ENCODE measurements at places on chromosomes 16 and 17.
A peak's percentile ranks its signal among the peaks of the same experiment; 100 is the strongest.

DNA sequence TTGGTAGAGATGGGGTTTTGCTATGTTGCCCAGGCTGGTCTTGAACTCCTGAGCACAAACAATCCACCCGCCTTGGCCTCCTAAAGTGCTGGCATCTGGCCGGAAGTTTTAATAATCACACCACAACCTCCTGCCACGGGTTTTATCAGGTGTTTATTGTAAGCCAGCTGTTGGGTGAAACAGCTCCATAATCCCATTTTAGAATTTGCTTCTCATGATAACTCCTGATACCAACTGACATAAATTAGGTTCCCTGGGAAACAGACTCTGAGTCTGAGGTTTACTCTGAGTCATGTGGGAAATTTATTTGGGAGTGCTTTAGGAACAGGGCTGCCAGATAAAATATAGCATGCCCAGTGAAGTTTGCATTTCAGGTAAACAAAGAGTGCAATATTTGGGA is 122.6 kb upstream of the MED13 start:
- peak; percentile 16 for DNase-seq

DNA sequence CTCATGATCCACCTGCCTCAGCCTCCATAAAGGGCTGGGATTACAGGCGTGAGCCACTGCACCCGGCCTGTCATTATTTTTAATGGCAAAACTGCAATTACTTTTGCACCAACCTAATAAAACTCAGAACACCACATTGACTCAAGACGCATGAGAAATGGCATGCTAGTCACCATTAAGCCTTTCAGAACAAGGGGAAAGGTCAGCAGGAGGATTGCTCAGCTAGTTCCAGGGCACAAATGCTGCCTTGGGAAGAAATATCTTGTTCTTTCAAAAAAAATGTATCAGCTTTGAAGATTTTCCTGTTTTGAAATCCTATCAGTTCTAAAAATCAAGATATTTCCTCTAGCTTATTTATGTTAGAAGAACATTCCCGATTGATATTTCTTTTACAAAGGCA is 32.4 kb upstream of the CDYL2 start:
- DNase-seq: peak; percentile 35

DNA sequence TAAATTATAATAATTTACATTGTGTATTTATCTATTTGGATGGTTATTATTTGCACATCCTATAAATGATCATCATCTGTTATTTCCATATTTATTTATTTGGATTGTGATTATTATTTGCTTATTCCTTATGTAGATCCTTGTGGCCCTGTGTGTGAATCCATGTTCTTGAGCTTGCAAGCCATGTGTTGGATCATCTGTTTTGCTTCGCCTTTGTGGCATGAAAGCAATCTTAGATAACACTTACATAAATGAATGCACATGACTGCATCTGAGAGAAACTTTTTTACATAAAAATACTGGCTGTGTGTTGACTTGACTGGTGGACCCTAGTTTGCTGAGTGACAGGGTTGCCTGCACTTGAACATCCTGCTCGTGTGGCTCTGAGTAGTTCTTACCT is 1024.5 kb upstream of the RBFOX1 start:
- DNase-seq: no peak

DNA sequence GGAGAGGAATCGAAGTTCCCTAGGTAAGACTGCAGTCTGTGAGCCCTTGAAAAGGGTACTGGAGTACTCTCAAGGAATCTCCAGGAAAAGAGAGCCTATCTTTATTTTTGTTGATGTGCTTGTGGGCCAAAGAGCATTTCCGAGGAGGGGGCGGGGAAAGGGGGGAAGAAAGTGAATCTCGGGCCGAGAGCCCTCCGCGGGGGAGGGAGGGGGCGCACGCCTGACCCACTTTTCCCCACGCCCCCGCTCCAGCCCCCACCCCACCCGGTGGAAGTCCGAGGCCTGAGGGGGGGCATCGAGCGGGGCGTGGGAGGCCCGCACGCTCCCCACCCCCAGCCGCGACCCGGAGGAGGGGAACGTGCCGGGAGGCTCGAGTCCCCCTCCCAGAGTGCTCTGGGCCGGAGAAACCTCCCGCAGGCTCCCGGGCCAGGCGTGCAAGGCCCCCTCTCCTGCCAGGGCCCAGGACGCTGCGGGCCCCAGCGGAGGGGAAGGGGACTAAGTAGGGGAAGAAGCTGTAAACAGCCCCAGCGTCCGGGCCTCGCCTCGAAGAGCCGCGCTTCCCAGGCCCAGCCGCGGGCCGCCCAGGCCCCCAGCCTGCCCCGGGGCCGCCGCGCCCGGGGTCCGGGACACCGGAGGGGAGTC is 444 bp downstream of the HELZ start:
- DNase-seq: no peak

DNA sequence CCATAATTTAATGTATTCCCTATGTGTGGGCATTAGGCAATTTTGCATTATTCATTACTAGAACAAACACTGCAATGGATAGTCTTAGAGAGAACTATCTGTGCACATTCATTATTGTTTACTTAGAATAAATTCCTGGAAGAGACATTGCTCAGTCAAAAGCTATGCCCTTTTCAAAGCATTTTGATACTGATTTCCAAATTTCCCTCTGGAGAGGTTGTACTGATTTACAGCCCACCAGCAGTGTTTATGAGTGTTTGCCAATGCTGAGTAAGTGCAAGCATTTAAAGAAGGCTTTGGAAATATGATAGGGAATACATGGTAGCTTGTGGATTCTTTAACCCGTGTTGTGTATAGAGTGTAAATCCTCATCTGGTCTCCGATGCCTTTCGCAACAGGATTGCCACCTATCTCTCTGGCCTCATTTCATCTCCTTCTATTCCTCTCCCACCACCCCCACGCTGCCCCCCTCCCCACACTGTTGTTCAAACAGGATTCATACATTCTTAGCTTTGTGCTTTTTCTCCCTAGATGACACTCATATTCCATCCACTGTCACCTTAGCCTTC is 33.4 kb upstream of the MMD start:
- DNase-seq: peak; percentile 93

GRCh38 chr17:36980280-36980761 is 31.6 kb downstream of the AATF start:
- DNase-seq: peak; percentile 25

GRCh38 chr16:48499923-48500381 is 110.0 kb downstream of the N4BP1 start:
- peak; percentile 63 for DNase-seq

DNA sequence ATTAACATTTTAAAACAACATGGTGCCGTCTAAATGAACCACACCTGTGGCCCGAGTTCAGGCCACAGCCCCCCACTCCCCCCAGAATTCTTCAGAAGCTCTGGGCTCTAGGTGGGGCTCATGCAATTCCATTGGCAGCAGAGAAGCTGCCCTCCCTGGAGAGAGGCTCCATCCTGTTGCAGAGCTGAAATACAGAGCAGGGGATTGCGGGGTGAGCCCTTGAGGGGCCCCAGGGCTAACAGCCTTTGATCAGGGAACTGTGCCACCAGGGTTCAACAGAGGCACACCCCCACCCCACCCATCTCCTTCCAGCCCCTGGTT is 69.3 kb downstream of the ABR start:
- DNase-seq: no peak

- no peak for DNase-seq
Observed at GRCh38 chr16:887846-888245, 82.9 kb downstream of the LMF1 start.

GRCh38 chr17:75181608-75182318 is 996 bp downstream of the SUMO2 start:
- peak; percentile 18 for DNase-seq

DNA sequence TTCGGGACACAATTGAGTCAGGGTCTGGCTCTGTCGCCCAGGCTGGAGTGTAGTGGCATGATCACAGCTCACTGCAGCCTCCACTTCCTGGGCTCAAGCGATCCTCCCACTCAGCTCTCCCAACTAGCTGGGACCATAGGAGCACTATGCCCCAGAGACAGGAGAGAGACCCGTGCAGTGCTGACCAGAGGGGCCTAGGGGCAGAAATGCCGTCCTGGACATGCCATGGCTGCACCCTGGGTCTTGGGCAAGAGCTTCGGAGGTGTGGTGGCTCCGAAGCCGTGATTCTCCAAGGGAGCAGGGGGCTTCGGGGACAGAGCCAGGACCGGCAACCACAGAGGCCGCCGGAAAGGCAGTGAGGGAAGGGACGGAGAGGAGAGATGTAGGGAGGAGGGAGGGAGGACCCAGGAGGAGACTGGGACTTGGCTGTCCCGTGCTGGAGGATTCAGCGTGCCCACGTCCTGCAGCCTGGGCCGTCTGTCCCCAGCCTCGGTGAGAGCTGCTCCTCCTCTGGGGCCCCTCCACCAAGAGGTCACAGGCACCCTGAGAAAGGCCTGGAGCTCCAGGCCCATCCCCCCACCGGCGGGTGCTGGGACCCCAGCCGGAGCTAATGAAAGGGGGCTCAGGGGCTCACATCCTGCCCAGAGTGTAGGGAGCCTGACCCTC is 21.9 kb downstream of the TPSD1 start:
- DNase-seq: no peak

GRCh38 chr16:85145734-85146531 is 33.7 kb upstream of the CIBAR2 start:
- no peak for DNase-seq

GRCh38 chr16:10141671-10142070 is 40.6 kb downstream of the GRIN2A start:
- DNase-seq: no peak

DNA sequence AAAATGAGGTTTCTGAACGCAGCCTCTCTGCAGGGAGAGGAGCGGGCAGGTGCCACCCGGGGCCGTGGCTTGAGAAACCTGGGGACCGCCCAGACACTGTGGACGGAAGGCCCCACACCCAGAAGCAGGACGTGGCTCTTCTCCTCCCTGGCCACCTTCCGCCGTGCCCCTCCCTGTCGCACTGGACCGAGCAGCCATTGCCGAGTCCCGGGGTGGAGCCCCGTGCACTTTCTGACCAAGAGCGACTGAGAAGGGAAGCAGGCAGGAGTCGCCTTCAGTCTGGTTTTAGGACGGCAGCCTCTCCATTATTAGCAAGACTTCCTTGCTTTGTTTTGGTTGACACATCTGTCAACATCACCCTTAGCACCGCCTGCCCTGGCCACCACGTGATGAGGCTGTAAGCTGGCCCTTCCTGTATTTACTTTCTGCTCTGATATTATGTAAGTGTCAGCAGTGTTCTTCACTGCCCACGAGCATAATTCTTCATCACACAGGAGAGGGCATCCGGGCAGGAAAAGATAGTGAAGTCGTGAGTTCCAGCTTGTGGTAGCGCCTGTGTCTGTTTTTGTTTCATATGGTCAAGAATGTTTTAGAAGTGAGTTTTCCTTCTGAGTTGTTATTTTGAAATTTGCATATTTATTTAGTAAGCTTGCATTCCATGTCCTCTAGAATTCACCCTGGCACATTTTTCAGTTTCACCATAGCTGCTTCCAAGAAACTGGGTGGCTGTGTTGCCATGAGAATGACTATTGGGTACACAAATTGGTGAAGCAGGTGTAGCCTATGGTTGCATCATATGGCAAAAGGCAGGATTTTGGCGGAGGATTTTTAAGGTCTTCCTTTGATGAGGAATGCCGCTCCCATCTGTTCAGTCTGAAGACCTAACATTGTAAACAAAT is 1.0 kb downstream of the HERPUD1 start:
- DNase-seq: peak; percentile 80

DNA sequence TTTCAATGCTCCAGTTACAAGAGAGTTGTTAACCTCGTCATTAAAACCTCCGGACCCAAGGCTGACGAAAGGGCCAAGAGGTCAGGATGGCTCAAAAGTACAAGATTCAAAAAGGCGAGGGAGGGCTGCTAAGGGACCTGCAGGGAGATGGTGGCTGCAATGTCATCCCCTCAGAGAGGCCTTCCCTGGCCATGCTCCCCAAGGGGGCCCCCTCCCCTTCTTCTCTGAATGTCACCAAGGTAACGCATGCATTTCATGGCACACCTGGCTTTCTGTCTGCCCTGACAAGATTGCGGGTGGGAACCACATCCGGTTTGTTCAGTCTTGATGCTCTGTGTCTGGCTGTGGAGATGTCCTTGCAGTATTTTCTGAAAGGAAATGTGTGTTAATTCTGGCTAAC is 89.9 kb downstream of the C16orf78 start:
- no peak for DNase-seq

GRCh38 chr17:80248894-80249710 is 11.6 kb upstream of the RNF213 start:
- DNase-seq: no peak

GRCh38 chr16:77191259-77191969 is 424 bp downstream of the MON1B start:
- DNase-seq: peak; percentile 33

GRCh38 chr16:56815721-56816120 is 49.3 kb upstream of the SLC12A3 start:
- no peak for DNase-seq

DNA sequence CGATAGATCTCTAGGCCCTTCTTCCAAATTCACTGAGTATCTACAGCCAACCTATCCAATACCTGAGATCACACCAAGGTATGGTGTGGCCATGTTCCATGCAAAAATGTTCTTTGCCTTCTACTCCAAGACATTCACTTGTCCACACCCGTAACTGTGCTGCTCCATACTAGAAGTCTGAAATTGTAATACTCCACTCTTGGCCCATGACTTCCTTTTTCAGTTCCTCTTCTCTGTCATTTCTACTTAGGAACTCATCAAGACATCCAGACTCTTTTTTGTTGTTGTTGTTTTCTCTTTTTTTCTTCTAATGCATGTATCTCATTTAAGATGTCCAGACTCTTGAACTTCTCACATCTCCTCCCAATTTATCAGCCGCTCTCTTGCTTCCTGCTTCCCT is 42.5 kb upstream of the KSR1 start:
- no peak for DNase-seq

DNA sequence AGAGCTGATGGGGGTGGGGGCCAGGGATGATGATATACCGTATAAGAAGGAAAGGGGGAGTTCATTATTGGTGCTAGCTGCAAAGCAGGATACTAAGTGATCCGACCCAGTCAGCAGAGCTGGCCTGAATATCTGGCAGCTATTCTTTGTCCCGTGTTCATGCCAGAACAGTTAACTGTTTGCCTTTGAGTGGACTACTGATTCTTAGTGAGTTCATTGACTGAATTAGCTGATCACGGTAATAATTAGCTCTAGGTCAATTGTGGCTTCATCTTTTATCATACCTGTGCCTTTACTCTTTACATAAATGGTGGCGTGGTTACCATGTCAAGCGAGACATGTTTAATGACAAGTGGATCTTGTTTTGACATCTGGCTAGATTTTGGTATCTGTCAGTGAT is 5.3 kb downstream of the KPNB1 start:
- no peak for DNase-seq

- peak; percentile 44 for DNase-seq
Observed at GRCh38 chr17:19424934-19425868, 14.2 kb downstream of the RNF112 start.

DNA sequence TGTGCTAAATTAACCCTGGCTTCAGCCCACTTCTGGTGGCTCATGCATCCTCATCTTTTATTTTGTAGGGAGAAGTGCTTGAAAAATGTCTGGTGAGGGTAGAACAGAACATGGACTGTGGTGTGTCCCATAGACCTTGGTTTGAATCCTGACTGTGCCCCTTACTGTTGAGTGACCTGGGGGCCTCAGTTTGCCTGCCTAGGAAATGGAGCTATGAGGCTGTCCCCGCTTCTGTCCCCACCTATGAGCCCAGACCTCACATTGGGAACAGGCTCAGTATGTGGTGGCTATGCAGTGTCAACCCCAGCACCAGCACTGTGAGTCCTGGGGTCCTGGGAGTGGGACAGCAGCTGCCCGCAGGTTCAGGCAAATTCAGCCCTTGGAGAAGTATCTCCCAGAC is 186.3 kb upstream of the GSE1 start:
- DNase-seq: no peak

- DNase-seq: no peak
Observed at GRCh38 chr17:55398689-55399088, 22.9 kb downstream of the MMD start.

- DNase-seq: peak; percentile 77
Observed at GRCh38 chr17:2232244-2232638, 71.3 kb downstream of the SMG6 start.
